ENCODE measurements at places on chromosomes 2 and 18. TPM values are rescaled to one million over a fixed set of nuclear protein-coding genes. Genes with fewer than 3 reads are reported as not detected.
A peak's percentile ranks its signal among the peaks of the same experiment; 100 is the strongest.

- no peak for DNase-seq
Measured at GRCh38 chr2:109611467-109612095, 2.2 kb downstream of the SEPTIN10 start.

DNA sequence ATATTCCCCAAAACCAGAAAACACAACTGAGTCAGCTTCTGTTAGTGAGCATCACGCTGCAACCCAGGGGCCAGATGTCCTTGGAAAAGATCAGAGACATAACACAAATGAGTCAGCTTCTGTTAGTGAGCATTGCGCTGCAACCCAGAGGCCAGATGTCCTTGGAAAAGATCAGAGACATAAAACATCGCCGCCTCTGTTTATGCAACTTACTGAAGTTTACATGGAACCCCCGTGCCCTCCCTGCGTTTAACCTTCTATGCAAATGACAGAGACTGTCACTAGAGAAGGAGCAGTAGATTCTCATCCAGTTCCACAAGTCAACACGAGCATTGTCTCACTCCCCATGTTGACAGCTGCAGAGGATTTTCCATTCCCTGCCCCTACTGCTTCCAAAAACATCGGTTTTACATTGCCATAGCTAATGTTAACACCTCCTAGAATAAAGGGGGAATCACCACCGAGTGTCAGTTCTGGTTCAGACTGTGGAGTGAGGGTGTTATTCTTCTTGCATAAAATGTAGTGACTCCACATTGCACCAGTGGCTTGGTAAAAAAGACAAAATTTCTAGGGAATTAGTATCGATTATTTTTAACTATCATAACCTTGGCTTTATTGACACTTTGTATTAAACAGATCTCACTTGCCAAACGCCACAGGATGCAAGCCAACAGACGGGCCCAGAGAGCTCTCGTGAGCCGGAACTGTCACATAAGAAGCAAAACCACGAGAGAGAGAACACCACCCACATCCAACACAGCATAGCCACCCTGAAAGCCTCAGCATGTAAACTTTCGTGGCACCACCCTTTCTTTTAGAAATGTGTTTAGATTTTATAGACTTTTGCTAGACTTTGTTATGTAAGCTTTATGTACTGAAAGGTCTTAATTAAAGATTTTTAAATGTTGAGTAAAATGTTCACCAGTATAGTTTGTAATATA, 87.7 kb downstream of the SH3YL1 start:
- DNase-seq: peak; percentile 52

Gene APCDD1
- total RNA-seq: 0.16 TPM

Gene TMEFF2
- total RNA-seq: not detected

Gene ERBB4
- total RNA-seq: not detected

All from naive thymus-derived CD4-positive, alpha-beta T cell (primary cell).